ENCODE measurements at places on chromosomes 7 and 10.
A peak's percentile ranks its signal among the peaks of the same experiment; 100 is the strongest.

DNA sequence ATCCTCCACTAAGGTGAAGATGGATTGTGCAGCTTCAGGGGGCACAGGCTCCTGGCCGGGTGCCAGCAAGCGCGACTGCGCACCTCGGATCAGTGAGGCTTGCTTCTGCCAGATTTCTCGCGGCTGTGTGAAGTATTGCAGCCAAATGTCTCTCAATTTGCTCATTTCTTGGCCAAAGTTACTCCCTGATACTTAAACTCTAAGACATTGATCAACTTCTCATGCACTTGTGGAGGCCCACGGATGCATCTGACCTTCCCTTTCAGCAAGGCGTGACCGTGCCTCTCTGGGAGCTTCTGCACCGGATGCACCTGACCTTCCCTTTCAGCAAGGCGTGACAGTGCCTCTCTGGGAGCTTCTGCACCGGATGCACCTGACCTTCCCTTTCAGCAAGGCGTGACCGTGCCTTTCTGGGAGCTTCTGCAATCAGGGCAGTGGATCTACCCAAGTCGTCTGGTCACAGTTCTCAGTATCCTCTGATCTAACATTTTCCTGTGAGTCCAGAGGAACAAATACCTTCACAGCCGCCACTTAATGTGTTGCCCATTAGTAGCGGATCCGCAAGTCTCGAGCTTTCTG is 248.3 kb downstream of the ADARB2 start:
- DNase-seq = no peak
- H3K4me1 ChIP-seq = no peaks in the 10 kb centered on the region
- H3K4me3 ChIP-seq = no peak overlapping the region
- H3K27me3 ChIP-seq = peaks cover 13% of the 10 kb centered on the region
- H3K36me3 ChIP-seq = no peaks in the 10 kb centered on the region

- H3K36me3 ChIP-seq = no peaks in the 10 kb centered on the region
- H3K4me1 ChIP-seq = no peaks in the 10 kb centered on the region
- no peak overlapping the region for H3K27ac ChIP-seq
These were observed 6.1 kb upstream of the DGKB start for GRCh38 chr7:14908697-14909096.

DNA sequence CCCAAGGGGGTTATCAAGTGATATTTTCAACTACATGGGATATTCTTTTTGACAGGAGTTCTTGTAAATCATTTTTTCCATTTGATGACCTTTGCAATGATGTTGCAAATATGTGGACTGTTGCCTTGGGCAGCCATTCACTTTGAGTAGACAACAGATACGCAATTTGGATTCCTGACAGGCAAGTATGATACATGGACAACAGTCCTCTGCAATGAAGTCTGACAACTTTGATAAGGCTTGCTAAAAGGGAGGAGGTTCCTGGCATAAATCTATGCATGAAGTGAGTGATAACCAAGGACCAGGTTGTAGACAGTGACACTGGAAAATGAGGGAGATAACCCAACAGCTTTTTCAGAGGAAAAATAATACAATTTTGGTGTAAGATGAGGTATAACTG is 17.7 kb downstream of the LRRD1 start:
- no peaks in the 10 kb centered on the region for H3K4me1 ChIP-seq
- no peak overlapping the region for H3K27ac ChIP-seq
- DNase-seq = peak; percentile 59

GRCh38 chr7:27826357-27826756 is 86.4 kb downstream of the TAX1BP1 start:
- H3K27me3 ChIP-seq = no peaks in the 10 kb centered on the region
- no peaks in the 10 kb centered on the region for H3K4me1 ChIP-seq
- no peak for DNase-seq
- no peak overlapping the region for H3K4me3 ChIP-seq
- H3K27ac ChIP-seq = no peak overlapping the region

GRCh38 chr7:121561717-121562116 is 165.6 kb upstream of the FAM3C start:
- no peaks in the 10 kb centered on the region for H3K27me3 ChIP-seq
- H3K27ac ChIP-seq = no peak overlapping the region
- H3K36me3 ChIP-seq = no peaks in the 10 kb centered on the region
- H3K4me1 ChIP-seq = no peaks in the 10 kb centered on the region
- no peak for DNase-seq

GRCh38 chr10:85609509-85609908 is 757.1 kb downstream of the GRID1 start:
- H3K4me3 ChIP-seq = no peak overlapping the region
- no peaks in the 10 kb centered on the region for H3K4me1 ChIP-seq
- no peak for DNase-seq

DNA sequence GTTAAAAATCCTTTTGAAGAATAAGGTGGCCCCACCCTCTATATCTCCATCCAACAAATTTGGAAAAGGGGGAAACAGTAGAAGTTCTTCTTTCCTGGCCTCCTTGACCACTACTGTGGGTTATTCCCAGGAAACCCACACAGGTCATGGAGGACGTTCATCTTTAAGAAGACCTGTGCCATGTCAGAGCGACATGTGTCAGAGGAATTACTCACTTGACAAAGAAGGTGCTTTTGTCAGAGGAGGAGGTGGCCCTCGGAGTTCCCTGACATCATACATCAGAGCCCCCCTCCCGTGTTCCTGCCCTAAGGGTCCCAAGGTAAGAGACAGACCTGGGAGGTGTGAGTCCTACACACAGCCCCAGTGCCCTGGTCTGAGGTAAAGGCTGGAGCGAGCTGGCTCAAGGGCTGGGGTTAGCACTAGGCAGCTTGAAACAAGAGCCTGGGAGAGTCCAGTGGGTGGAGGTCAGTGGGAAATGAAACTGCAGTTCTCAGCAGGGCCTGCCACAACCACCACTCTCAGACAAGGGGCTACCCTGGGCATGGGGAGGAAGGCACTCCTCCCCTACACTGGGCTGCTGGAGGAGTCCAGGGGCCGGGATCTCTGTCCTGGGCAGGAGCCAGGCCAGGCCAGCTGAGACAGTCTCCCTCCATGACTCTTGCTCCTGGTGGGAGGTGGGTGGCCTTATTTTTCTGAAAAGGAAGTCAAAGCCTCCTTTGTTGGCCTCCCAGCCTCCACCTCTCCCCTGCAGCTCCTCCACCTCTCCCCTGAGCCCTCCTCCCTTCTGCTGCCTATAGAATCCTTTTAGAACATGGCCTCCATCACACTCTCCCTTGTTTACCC is 21.8 kb upstream of the ZMIZ1 start:
- H3K36me3 ChIP-seq = no peaks in the 10 kb centered on the region
- H3K27ac ChIP-seq = no peak overlapping the region
- H3K27me3 ChIP-seq = no peaks in the 10 kb centered on the region
- H3K4me1 ChIP-seq = peaks cover 33% of the 10 kb centered on the region
- no peak for DNase-seq

DNA sequence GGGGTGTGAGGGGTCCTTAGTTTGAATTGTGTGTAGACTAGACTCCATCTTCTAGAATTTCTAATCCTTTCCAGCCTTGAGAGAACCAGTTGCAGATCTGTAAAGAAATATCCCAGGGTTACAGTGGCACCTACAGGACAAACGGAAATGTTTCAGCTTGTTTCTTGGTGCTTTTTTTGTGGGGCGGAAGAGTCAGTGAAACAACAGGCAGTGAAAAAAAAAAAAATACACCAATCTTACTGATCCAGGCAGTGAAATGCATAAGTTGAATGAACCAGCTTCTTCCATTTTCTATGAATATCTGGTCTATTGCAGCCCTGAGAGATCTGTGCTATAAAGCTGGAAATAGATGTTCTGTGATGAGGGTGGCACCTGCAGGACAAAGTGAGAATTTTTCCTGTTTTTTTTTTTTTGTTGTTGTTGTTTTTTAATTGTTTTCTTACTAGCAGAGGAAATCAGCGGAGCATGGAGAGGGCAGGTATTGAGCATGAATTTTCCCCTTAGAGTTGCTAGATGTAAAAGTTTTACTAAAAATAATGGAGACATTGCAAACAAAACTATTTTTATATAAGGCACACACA is 81.9 kb upstream of the DYNC1I1 start:
- no peaks in the 10 kb centered on the region for H3K36me3 ChIP-seq
- no peak overlapping the region for H3K27ac ChIP-seq
- no peaks in the 10 kb centered on the region for H3K27me3 ChIP-seq
- no peak overlapping the region for H3K4me3 ChIP-seq
- no peaks in the 10 kb centered on the region for H3K4me1 ChIP-seq

DNA sequence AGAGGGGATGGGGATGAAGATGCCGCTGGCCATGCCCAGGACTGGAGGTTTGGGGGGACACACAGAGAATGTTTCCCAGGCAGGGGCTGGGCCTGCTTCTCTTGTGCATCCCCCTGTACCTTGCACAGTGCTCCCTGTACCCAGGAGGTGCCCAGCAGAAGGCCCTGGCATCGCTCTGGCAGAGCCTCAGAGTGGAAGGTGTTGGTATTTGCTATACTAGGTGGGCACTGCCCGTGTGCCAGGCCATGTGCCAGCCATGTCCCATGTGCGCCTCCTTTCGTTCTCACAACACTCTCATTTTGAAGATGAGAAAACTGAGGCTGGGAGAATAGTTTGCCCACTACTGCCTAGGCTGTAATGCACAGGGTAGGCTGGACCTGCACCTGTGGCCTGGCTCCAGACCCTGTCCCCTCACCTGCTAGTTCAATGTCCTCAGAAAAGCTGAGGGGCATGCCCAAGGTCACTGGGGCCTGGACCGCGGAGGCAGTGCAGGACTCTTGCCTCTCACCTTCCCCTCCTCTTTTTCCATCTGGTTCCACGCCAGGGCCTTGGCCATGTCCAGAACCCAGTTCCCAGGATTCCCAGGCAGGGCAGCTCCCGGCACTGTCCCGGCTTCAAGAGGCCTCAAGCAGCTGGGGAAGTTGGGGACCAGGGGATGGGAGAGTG is 64.7 kb downstream of the GOLGA7B start:
- H3K4me3 ChIP-seq = no peak overlapping the region
- H3K4me1 ChIP-seq = peaks cover 8% of the 10 kb centered on the region
- H3K36me3 ChIP-seq = no peaks in the 10 kb centered on the region
- H3K27me3 ChIP-seq = no peaks in the 10 kb centered on the region
- no peak for DNase-seq

- H3K27me3 ChIP-seq = no peaks in the 10 kb centered on the region
- no peak overlapping the region for H3K4me3 ChIP-seq
- no peaks in the 10 kb centered on the region for H3K4me1 ChIP-seq
- DNase-seq = no peak
- H3K36me3 ChIP-seq = no peaks in the 10 kb centered on the region
- H3K27ac ChIP-seq = no peak overlapping the region
These were observed 37.1 kb upstream of the SRI start for GRCh38 chr7:88256906-88257305.

DNA sequence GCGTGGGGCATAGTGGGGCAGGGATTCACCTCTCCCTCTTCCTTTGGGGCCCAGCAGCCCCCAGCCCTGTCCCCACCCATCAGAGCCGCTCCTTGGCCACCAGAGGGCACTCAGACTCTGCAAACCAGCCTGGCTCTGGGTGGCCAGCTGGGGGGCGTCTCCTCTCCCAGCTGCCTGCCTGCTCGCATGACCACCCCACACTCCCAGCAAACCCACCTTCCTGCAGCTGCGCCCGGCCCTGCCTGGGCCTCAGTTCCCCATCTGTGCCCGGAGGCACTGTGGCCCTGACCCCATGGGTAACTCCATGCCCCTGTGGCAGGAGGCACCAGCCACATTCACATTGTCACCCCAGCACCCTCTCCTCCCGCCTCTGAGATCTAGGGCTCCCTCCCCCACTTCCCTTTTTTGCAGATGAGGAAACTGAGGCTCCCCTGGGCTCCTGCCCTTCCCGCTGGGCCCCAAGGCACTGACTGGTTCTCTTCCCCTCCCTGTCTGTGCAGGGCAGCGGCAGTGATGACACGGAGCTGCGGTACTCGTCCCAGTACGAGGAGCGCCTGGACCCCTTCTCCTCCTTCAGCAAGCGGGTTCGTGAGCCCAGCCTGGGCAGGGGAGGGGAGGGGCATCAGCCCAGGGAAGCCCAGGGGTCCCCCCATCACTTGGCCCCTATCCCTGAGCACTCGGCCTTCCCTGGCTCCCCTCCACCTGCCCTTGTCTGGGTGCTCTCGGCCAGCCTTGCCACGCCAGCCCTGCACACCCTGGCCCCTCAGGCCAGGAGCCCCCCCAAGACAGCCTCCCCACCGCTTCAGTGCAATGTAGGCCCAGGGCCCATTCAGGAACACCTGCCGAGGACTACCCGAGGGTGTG is 6.9 kb upstream of the SH2B2 start:
- no peak overlapping the region for H3K27ac ChIP-seq
- H3K36me3 ChIP-seq = no peaks in the 10 kb centered on the region
- peaks cover 4% of the 10 kb centered on the region for H3K27me3 ChIP-seq
- DNase-seq = peak; percentile 86
